ENCODE measurements at places on chromosomes 11 and 22. TPM values are rescaled to one million over a fixed set of nuclear protein-coding genes. Genes with fewer than 3 reads are reported as not detected.

- no peak for DNase-seq
- H3K36me3 ChIP-seq = peaks cover 81% of the 10 kb centered on the region
- no peak overlapping the region for H3K27ac ChIP-seq
- no peaks in the 10 kb centered on the region for H3K27me3 ChIP-seq
- H3K4me1 ChIP-seq = no peaks in the 10 kb centered on the region
- no peak overlapping the region for H3K4me3 ChIP-seq
Measured at GRCh38 chr11:93694557-93694956, 33.1 kb downstream of the CEP295 start.

DNA sequence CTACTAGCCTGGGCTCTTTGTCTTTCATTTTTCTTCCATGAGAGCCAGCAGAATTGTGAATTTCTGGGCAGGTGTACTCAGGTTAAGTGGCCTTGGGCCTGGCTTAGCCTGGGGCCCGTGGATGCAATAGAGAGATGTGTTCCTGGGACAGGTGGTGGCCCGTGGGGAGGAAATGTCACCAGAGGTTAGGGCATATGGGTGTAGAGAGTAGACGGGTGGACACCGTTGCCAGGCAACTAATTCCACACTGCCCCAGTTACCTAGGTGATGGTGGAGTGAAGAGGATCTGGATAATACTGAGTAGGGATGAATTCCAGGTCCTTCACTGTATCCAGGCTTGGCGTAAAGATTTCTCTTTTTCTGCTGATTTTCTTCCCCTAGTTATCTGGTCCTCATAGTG is 175.0 kb downstream of the INSC start:
- H3K4me1 ChIP-seq = no peaks in the 10 kb centered on the region
- no peak overlapping the region for H3K4me3 ChIP-seq
- H3K36me3 ChIP-seq = no peaks in the 10 kb centered on the region
- H3K27me3 ChIP-seq = no peaks in the 10 kb centered on the region

DNA sequence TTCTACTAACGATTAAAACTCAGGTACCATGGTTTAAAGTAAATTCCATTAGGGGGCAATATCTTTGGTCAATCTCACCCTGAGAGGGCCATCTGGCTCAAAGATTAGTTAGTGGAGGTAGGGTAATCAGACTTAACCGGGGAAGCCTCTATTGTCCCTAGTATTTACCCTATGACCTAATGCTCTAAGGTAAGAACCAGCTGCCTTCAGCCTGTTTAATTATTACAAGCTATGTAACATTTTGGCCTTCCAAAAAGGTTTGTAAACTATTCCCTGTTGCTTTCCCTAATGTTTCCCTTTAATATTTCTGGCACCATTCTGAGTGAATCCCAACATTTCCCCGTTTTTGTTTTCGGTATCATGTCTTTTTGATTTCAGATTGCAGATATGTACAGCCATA is 15.1 kb upstream of the GLYATL1 start:
- H3K4me3 ChIP-seq = no peak overlapping the region
- DNase-seq = no peak
- H3K27me3 ChIP-seq = no peaks in the 10 kb centered on the region
- no peak overlapping the region for H3K27ac ChIP-seq

The RAPSN gene
- total RNA-seq = 0.42 TPM

DNA sequence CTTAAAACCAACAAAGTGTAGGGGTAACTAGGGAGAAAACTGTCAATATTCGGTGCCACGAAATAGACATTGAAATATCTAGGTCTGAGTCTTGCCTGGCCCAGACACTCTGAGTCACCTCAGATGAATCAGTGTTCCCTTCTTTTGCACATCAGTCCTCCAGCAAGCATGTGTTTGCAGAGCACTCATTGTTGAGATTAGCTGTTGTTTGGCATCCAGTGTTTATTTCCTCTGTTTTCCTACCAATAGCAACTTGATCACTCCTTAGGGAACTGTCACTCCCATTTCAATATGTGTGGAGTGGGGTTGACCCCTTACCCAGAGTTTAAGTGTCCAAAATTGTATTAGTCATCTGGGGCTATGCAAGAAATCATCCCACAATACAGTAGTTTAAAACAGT is 4.7 kb upstream of the ASCC2 start:
- no peaks in the 10 kb centered on the region for H3K27me3 ChIP-seq
- H3K27ac ChIP-seq = peak overlapping the region; percentile 41
- peaks cover 6% of the 10 kb centered on the region for H3K4me1 ChIP-seq
- H3K4me3 ChIP-seq = no peak overlapping the region

DNA sequence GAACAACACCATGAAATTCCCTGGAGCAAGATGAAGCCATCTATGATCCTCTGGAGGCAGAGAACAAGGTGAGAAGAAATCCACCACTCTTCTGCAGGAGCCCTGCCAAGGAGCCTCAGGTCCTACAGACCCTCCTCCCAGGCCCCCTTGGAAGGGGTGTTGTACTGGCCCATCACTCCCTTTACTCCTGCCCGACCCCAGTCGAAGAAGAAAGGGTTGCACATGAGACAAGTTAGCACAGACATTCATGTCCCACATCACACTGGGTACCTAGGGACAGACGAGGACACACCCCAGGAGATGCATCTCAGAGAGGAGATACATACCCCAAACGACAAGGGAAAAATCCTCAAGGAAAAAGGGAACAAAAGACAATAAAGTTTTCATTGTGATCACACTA is 82.8 kb upstream of the NARS2 start:
- no peak for DNase-seq
- no peak overlapping the region for H3K27ac ChIP-seq
- no peaks in the 10 kb centered on the region for H3K4me1 ChIP-seq
- no peaks in the 10 kb centered on the region for H3K27me3 ChIP-seq
- no peaks in the 10 kb centered on the region for H3K36me3 ChIP-seq

DNA sequence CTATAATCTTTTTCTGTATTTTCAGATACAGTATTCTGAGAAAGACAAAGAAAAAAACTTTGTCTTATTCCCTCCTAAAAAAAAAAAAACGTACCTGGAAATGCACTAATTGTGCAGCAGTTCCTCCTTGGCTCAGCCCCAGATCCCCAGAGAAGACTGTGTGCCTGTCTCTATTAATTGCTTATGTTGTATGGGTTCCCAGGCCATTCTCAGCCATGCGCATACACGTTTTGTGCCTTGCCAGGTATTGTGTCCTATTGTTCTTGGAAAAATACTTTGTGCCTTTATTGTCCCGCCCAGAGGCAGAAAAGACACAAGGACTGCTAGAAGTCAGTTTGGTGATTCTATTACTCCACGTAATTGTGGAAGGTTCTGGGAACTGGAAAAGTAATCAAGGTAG is 91.2 kb downstream of the PIWIL4 start:
- H3K4me1 ChIP-seq = no peaks in the 10 kb centered on the region
- no peak for DNase-seq
- no peaks in the 10 kb centered on the region for H3K36me3 ChIP-seq
- H3K4me3 ChIP-seq = no peak overlapping the region
- H3K27me3 ChIP-seq = no peaks in the 10 kb centered on the region

The APOA5 gene
- total RNA-seq = not detected

- peaks cover 8% of the 10 kb centered on the region for H3K36me3 ChIP-seq
- peaks cover 27% of the 10 kb centered on the region for H3K4me1 ChIP-seq
- H3K4me3 ChIP-seq = no peak overlapping the region
- no peaks in the 10 kb centered on the region for H3K27me3 ChIP-seq
- H3K27ac ChIP-seq = peak overlapping the region; percentile 79
Measured at GRCh38 chr11:468493-468892, 18.4 kb downstream of the PTDSS2 start.

- H3K4me1 ChIP-seq = peaks cover 38% of the 10 kb centered on the region
- H3K36me3 ChIP-seq = peaks cover 6% of the 10 kb centered on the region
- no peaks in the 10 kb centered on the region for H3K27me3 ChIP-seq
- H3K27ac ChIP-seq = no peak overlapping the region
- no peak overlapping the region for H3K4me3 ChIP-seq
Measured at GRCh38 chr11:96267496-96268032, 75.4 kb downstream of the MAML2 start.

DNA sequence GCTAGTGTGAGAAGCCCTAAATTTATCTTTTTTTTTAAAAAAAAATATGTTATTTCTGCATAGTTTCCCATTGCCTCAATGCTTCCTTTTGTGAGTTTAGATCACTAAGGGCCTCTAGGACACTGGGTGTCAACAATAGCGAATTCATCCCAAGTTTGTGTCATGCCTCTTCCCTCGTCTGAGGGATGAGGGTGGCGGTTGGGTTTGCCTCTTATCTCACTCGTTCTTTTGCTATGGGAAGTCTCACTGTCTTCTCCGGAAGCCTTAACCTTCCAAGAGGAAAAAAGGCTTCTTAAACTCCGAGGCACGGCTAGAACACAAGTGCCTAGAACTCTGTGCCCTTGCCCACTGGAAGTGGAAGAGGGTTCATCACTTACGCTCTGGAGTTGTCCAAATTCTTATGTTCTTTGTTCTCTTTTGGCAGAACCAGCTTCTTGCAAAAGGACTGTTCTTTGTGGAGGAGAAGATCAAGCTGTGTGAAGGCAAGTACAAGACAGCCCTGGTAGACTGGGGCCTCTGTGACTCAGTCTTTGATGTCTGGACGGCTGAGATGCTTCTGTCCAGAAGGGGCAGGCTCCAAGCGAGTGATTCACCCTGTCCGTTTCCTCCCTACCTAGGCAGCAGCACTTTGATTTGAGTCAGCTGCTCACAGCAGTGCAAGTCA is 78.5 kb downstream of the TRAF6 start:
- DNase-seq = no peak
- H3K36me3 ChIP-seq = no peaks in the 10 kb centered on the region
- H3K27ac ChIP-seq = no peak overlapping the region
- H3K4me3 ChIP-seq = no peak overlapping the region
- H3K27me3 ChIP-seq = no peaks in the 10 kb centered on the region

- H3K36me3 ChIP-seq = peaks cover 80% of the 10 kb centered on the region
- DNase-seq = no peak
- peak overlapping the region; percentile 44 for H3K4me3 ChIP-seq
- peak overlapping the region; percentile 45 for H3K27ac ChIP-seq
Measured at GRCh38 chr11:65646958-65647701, 9.2 kb downstream of the SIPA1 start.

- no peak overlapping the region for H3K4me3 ChIP-seq
- H3K27me3 ChIP-seq = no peaks in the 10 kb centered on the region
- no peaks in the 10 kb centered on the region for H3K36me3 ChIP-seq
- H3K27ac ChIP-seq = no peak overlapping the region
- H3K4me1 ChIP-seq = no peaks in the 10 kb centered on the region
Measured at GRCh38 chr11:99682171-99682570, 661.4 kb downstream of the CNTN5 start.

The ABTB2 gene
- 8.0 TPM for total RNA-seq

GRCh38 chr11:128343135-128343514 is 244.2 kb downstream of the ETS1 start:
- H3K4me1 ChIP-seq = peaks cover 8% of the 10 kb centered on the region
- no peaks in the 10 kb centered on the region for H3K27me3 ChIP-seq
- H3K4me3 ChIP-seq = no peak overlapping the region
- DNase-seq = no peak

- no peak overlapping the region for H3K4me3 ChIP-seq
- DNase-seq = no peak
Measured at GRCh38 chr22:28075358-28075981, 156.4 kb upstream of the PITPNB start.

DNA sequence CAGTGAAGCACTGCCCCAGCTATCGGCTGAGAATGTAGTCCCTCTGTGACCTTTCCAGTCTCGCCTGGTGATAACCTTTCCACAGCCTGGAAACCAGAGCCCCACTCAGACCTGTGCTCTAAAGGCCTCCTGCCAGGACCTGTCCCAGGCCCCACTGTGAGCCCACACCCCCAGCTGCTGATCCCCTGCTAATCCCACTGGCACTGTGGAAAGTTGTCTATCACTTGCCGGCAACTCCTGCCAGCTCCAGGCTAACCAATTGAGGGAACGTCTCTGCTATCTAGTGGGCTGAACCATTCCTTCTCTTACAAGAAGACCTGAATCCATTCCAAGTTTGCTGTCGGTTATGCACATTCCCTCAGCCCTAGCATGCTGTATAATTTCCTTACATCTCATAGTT is 328.2 kb downstream of the FAM181B start:
- no peak overlapping the region for H3K4me3 ChIP-seq
- H3K4me1 ChIP-seq = no peaks in the 10 kb centered on the region
- no peaks in the 10 kb centered on the region for H3K36me3 ChIP-seq
- H3K27ac ChIP-seq = no peak overlapping the region

The GP1BB gene
- total RNA-seq = 2.7 TPM

GRCh38 chr11:95256321-95256779 is 25.3 kb upstream of the SESN3 start:
- DNase-seq = no peak
- H3K4me3 ChIP-seq = no peak overlapping the region
- no peak overlapping the region for H3K27ac ChIP-seq

- H3K27ac ChIP-seq = no peak overlapping the region
- no peaks in the 10 kb centered on the region for H3K36me3 ChIP-seq
- no peaks in the 10 kb centered on the region for H3K27me3 ChIP-seq
- no peak for DNase-seq
Measured at GRCh38 chr22:29011240-29012100, 50.2 kb downstream of the C22orf31 start.

The SESN3 gene
- 18.1 TPM for total RNA-seq

- H3K4me3 ChIP-seq = no peak overlapping the region
- no peak for DNase-seq
- no peak overlapping the region for H3K27ac ChIP-seq
- H3K27me3 ChIP-seq = no peaks in the 10 kb centered on the region
- no peaks in the 10 kb centered on the region for H3K4me1 ChIP-seq
Measured at GRCh38 chr11:24574461-24574860, 77.6 kb downstream of the LUZP2 start.

GRCh38 chr11:48050304-48050703 is 69.9 kb downstream of the PTPRJ start:
- H3K36me3 ChIP-seq = no peaks in the 10 kb centered on the region
- H3K4me1 ChIP-seq = peaks cover 13% of the 10 kb centered on the region
- H3K4me3 ChIP-seq = no peak overlapping the region
- DNase-seq = no peak
- no peaks in the 10 kb centered on the region for H3K27me3 ChIP-seq

GRCh38 chr11:3841426-3842350 is 929 bp upstream of the RHOG start:
- peaks cover 46% of the 10 kb centered on the region for H3K4me1 ChIP-seq
- H3K27ac ChIP-seq = peak overlapping the region; percentile 97
- peak overlapping the region; percentile 99 for H3K4me3 ChIP-seq
- peak; percentile 97 for DNase-seq
